ENCODE measurements at places on chromosomes 4 and X.

DNA sequence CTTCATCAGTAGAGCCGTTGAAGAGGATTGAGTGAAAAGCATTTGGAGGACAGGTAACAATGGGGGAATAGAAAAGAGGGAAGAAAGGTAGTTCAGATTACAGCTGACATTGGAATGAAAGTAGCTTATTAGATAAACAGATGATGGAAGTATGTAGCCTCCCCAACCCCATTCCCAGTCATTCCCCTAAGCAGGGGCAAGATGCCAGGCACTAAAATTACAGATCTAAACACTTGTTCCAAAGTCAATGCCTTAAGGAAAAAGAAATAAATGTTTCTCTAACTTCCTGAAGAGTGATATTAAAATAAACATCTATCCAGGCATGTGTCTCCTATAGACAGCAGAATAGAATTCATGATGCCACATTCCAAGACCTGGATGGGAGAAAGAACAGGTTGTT lies 350.8 kb downstream of the PDGFC start:
- DNase-seq: no peak

GRCh38 chr4:171573181-171573580 lies 240.0 kb upstream of the GALNTL6 start:
- no peak for DNase-seq

DNA sequence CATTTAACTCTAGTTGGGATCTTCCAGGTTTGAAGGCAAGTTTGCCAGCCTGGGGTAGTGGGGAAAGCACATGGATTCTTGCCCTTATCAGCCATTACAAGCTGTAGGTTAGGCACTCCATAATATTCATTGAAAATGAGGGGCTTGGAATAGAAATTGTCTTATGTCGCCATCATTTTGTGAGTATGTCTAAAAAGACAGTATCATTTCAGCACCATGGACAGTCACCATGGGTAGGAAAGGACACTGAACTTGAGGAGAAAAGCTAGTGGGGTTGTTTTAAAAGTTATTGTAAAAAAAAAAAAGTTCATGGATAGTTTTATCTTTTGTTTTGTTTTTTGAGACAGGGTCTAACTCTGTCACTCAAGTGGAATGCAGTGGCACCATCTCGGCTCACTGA lies 356.1 kb downstream of the HNRNPD start:
- no peak for DNase-seq

DNA sequence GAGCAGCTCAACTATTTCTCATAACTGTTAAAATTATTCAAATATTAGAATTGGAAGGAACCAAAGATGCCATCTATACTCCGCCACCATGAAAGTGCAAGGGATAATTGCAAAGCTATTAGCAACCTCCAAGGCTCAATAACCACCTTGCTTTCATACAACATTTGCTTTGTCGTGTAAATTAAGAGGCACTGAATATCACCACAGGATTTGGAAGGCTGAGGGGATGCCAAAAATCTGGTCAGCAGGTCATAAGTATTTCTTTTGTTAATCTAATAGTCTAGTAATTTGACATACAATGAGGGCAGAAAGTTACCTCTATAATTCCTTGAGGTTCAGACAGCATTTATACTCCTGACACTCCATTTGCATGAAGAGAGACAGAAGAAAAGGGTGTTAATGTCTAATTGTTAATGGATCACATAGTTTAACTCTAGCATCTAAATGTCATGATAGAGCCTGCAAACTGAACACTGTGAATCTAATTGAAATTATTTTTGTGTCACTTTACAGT lies 200.9 kb upstream of the DIAPH2 start:
- no peak for DNase-seq

GRCh38 chrX:68830419-68831404 lies 1.9 kb downstream of the EFNB1 start:
- no peak for DNase-seq

- no peak for DNase-seq
These were observed 954.3 kb downstream of the PCDH7 start for GRCh38 chr4:31674313-31674947.

GRCh38 chr4:153780876-153781275 lies 8.0 kb downstream of the SFRP2 start:
- no peak for DNase-seq

- DNase-seq: no peak
These were observed 3.3 kb downstream of the COL4A5 start for GRCh38 chrX:108442901-108443464.

Measured in cerebellar nuclear complex (tissue), 1 donor.